Regular cardiac myocyte (primary cell): ENCODE measurements at places on chromosomes 11 and 22. TPM values are rescaled to one million over a fixed set of nuclear protein-coding genes. Genes with fewer than 3 reads are reported as not detected.

PAX6 gene
- total RNA-seq: not detected in 2 replicates

ACR gene
- total RNA-seq: not detected in 2 replicates

NAV2 gene
- total RNA-seq: 6.7 and 6.8 TPM in 2 replicates

SLC1A2 gene
- total RNA-seq: 3.1 and 5.4 TPM in 2 replicates

RIN1 gene
- total RNA-seq: 12.1 and 33.5 TPM in 2 replicates

TBX1 gene
- under 0.01 and 0.85 TPM in 2 replicates for total RNA-seq

SLC22A6 gene
- total RNA-seq: not detected in 2 replicates

B4GALNT4 gene
- total RNA-seq: 1.4 and 1.9 TPM in 2 replicates
